ENCODE measurements at places on chromosomes 1 and 21.

DNA sequence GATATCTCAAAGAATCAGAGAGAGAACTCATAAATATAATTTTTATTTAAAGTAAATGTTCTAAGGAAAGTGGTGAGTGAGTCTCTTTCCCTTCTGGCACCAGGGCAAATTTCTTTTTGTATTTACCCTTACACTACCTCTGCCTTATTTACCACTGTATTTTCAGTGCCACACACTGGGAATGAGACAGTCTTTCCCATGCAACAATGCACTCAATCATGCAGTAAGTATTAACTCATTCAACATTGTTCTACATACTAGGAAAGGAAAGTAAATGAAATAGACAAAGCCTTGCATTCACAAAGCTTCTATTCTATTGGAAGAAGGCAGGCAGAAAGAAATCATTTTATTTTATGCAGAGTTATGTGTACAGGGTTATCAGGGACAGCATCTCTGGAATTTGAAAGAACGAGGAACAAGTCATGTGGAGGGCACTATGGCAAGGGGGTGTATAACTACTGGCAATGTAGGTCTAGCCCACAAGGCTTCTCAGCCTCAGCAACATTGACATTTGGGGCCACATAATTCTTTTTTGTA lies 129.8 kb upstream of the PRDX6 start:
- DNase-seq, result no peak

DNA sequence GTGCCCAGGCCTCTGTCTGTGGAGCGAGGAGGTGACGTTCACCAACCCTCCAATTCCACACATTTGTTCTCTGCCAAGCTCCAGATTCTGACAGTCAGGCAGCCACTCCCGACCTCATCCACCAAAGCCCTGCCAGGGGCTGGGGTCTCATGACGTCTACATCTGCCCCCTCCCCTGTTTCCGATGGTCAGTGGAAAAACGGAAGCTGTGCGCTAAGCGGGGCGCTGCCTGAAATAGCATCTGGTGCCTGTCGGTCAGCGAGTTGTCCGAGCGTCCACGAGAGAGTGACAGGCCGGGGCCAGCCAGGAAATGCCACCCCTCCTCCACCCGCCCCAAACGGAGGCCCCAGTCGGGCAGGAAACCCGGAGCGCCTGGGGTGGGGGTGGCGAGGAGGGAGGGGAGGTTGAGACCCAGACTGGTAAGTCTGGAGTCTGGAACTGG lies 3.2 kb upstream of the TAL1 start:
- no peak for DNase-seq

DNA sequence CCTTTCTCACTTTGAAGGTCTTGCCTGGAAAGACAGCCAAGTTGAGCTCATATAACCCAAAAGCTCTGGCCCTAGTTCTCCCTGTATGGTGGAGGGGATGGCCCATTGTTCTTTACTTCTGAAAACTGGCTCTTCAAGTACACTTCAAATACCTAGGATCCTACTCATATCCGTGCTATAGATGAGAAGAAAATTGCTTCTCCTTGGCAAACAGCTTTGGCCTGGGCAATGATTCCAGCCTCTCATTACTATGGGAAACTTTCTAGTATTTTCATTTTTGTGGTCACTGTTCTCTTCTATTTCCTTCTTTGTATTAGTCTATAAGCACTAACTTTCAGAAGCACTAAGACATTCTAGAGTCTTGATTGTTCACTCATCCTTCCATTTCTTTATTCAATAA lies 53.7 kb downstream of the ZNF697 start:
- no peak for DNase-seq

GRCh38 chr1:246261639-246262038 lies 245.4 kb downstream of the SMYD3 start:
- no peak for DNase-seq

DNA sequence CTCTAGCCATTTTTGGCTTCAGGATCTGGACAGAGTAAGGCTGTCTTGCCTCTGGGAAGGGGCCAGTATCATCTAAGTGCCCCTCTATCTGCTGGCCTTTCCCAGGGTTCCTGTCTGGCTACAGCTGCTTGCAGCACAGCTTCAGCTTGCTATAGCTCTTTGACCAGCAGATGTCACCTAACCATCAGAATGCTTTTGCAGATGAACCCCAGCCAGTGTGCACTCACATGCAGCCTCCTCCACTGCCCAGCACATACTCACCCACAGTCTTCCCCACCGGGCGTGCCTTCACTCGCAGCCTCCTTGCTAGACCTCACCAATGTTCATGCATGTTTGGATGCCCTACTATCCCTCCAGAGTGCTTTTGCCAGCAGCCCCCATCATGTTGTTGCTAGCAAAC lies 769.0 kb downstream of the BRINP3 start:
- DNase-seq, result no peak

DNA sequence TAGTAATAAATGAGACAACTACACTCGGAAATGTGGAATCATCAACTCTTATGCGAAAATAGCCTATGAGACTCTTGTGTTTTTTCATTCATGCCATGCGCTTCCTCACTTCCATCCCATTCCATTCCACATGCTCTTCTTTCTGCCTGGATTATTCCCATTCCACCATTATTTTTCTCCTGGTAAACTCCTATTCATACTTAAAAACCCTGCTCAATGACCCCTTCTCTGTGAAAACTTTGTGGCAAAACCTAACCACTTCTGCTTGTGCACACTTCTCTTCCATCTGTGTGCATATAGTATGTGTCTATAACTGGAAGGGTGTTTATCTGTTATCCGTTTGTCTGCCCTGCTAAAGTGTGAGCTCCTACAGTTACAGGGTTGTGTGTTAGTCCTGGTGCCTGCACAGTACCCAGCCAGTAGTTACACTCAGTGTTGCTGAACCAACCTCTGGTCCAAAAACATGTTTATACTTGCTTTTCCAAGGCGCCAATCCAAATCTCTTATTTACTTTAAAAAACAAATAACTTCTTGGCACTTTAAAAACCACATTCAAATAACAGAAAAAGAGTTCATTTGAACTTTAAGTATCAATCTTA lies 10.7 kb downstream of the EPHX1 start:
- no peak for DNase-seq

All from central memory CD4-positive, alpha-beta T cell (primary cell).